ENCODE measurements at places on chromosomes 7 and 10. TPM values are rescaled to one million over a fixed set of nuclear protein-coding genes. Genes with fewer than 3 reads are reported as not detected.

Gene NPC1L1
- total RNA-seq: not detected

Gene HSPB1
- 26.8 TPM for total RNA-seq

Gene NOS3
- total RNA-seq: 0.39 TPM

Gene AKR1E2
- total RNA-seq: not detected

Gene ASAH2
- 1.9 TPM for total RNA-seq

Gene OR2A7
- total RNA-seq: 1.3 TPM

Gene ADAM8
- total RNA-seq: 116 TPM

Gene DRGX
- total RNA-seq: not detected

Gene LFNG
- 208 TPM for total RNA-seq

Gene CPA1
- not detected for total RNA-seq

Gene ARHGAP22
- total RNA-seq: 4.5 TPM

Gene SAMD8
- 35.7 TPM for total RNA-seq

Gene FRMPD2
- total RNA-seq: not detected

Gene ASB10
- not detected for total RNA-seq

Gene GNGT1
- total RNA-seq: not detected

Gene LIPJ
- 0.39 TPM for total RNA-seq

Gene CRYGN
- total RNA-seq: not detected

Gene NPSR1
- total RNA-seq: not detected

Gene SLC29A4
- total RNA-seq: 0.24 TPM

Gene BLNK
- total RNA-seq: 205 TPM

Gene OTUD1
- total RNA-seq: 69.0 TPM

Gene OAT
- total RNA-seq: 16.9 TPM

Gene TCERG1L
- not detected for total RNA-seq

Gene RADIL
- total RNA-seq: not detected

Gene SLC29A3
- total RNA-seq: 6.7 TPM

Gene FBXL15
- 15.5 TPM for total RNA-seq

Gene NXPH1
- total RNA-seq: not detected

Gene MYL10
- not detected for total RNA-seq

Gene BTAF1
- 78.1 TPM for total RNA-seq

Gene PTF1A
- not detected for total RNA-seq

Gene NRG3
- total RNA-seq: not detected

Gene AGAP4
- 35.4 TPM for total RNA-seq

Gene AKR1D1
- not detected for total RNA-seq

All from B cell (primary cell).